ENCODE measurements at places on chromosomes 1 and 21. TPM values are rescaled to one million over a fixed set of nuclear protein-coding genes. Genes with fewer than 3 reads are reported as not detected.

DNA sequence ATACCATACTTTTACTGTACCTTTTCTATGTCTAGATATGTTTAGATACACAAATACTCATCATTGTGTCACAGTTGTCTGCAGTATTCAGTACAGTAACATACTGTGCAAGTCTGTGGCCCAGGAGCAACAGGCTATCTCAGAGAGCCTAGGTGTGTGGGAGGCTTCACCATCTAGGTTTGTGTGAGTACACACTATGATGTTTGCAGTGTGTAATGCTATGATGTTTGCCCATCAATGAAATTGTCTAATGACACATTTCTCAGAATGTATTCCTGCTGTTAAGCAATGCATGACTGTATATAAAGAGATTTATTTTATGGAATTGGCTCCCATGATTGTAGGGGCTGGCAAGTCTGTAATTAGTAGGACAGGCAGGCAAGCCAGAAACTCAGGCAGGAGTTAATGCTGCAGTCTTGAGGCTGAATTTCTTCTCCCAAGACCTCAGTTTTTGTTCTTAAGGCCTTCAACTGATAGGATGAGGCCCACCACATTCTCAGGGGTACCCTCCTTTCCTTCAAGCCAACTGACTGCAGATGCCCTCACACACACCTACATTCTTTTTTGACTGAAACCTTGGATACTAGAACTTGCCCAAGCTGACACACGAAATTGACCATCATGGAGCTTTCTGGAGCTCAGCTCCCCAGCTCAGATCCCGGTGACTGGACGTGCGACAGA lies 7.7 kb upstream of the AGTRAP start:
- peaks cover 47% of the 10 kb centered on the region for H3K4me1 ChIP-seq
- H3K4me3 ChIP-seq = no peak overlapping the region
- DNase-seq = no peak
- no peaks in the 10 kb centered on the region for H3K36me3 ChIP-seq
- H3K27me3 ChIP-seq = no peaks in the 10 kb centered on the region

DNA sequence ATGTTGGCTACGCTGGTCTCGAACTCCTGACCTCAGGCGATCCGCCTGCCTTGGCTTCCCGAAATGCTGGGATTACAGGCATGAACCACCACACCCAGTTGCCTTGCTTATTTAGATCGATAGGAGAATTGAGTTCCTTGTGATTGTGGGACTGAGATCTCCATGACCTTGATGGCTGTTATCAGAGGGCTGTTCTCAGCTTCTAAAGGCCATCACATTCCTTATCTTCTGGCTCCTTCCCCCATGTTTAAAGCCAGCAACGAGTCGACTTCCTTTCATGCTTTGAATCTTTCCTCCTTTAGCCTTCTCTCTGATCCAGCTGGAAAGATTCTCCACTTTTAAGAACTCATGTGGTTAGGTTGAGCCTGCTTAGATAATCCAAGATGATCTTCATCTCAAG lies 38.0 kb downstream of the CTH start:
- no peak for DNase-seq
- H3K4me3 ChIP-seq = no peak overlapping the region
- H3K4me1 ChIP-seq = no peaks in the 10 kb centered on the region

LDLRAD1 gene
- not detected for total RNA-seq

LINGO4 gene
- total RNA-seq = 0.07 TPM

DNA sequence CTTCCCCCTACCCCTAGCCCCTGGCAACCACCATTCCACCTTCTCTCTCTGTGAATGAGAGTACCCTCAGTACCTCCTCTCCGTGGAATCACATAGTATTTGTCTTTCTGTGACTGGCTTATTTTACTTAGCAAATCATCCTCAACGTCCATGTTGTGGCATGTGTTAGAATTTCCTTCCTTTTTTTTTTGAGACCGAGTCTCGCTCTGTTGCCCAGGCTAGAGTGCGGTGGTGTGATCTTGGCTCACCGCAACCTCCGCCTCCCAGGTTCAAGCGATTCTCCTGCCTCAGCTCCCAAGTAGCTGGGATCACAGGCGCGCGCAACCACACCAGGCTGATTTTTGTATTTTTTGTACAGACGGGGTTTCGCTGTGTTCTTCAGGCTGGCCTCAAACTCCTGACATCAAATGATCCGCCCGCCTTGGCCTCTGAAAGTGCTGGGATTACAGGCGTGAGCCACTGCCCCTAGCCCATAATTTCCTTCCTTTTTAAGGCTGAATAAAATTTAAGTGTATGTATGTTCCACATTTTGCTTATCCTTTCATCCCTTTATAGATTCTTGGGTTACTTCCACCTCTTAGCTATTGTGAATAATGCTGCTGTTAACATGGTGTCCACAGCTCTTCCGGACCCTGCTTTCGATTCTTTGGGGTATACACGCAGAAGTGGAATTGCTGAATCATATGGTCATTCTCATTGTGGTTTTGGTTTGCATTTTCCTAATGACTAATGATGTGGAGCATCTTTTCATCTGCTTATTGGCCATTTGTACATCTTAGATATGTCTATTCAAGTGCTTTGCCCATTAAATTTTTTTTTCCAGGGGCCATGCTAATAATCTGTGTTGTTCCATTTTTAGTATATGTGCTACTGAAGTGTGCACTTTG lies 32.3 kb downstream of the ERRFI1 start:
- peaks cover 30% of the 10 kb centered on the region for H3K36me3 ChIP-seq
- peaks cover 10% of the 10 kb centered on the region for H3K4me1 ChIP-seq
- no peaks in the 10 kb centered on the region for H3K27me3 ChIP-seq
- no peak overlapping the region for H3K4me3 ChIP-seq
- no peak for DNase-seq

GRCh38 chr1:29259802-29260441 lies 23.6 kb downstream of the PTPRU start:
- H3K27me3 ChIP-seq = peaks cover 49% of the 10 kb centered on the region
- H3K4me1 ChIP-seq = peaks cover 4% of the 10 kb centered on the region
- H3K36me3 ChIP-seq = no peaks in the 10 kb centered on the region
- no peak for DNase-seq
- peak overlapping the region; percentile 44 for H3K4me3 ChIP-seq

- H3K27me3 ChIP-seq = no peaks in the 10 kb centered on the region
- peaks cover 3% of the 10 kb centered on the region for H3K4me1 ChIP-seq
- no peak for DNase-seq
- peaks cover 11% of the 10 kb centered on the region for H3K36me3 ChIP-seq
- H3K27ac ChIP-seq = no peak overlapping the region
- no peak overlapping the region for H3K4me3 ChIP-seq
Measured at GRCh38 chr1:121569428-121569827, 384.7 kb downstream of the SRGAP2C start.

Measured in activated CD8-positive, alpha-beta memory T cell treated with anti-CD3 and anti-CD28 coated beads, Interleukin-2, amount 10 ng/mL, durations not matched to agents 7 days and 5 days (primary cell).